ENCODE measurements at places on chromosomes 3 and 15.

DNA sequence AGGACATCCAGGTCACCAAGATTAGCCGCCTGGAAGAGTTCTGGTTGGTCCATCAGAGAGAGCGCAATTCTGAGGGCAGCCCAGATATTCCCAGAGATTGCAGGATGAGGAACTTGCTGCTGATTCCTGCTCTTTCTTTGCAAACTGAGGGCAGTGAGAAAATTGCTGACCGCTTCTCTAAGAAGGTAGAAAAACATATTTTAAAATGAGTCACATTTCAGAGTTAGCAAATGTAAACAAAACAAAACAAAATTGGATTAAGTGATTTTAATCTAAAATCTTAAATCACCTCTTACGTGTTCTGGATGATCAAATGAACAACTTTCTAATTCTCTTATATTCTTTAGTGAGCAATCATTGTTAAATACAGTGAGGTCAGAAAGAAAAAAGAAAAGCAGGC is 149.0 kb downstream of the USP13 start:
- no peak for DNase-seq

- DNase-seq, result no peak
Observed at GRCh38 chr3:22013641-22014040, 262.6 kb upstream of the ZNF385D start.

DNA sequence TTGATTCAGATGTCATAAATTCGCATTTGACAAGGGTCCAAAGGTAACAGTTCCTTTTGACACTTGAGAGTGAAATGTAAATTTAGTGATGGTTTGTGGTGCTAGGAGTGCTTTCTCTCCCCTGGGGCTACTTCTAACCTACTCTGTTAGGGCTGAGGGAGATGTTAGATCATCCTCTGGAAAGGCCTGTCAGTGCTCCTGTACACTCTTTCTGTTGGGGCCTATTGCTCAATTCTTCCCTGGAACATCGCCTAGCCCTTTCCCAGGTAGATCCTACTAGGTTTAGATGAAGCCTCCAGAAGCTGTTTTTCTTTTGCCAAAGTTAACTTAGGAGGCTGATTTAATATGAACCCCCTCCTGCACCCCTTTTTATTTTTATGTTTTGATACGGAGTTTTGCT is 1.4 kb downstream of the PCCB start:
- no peak for DNase-seq

DNA sequence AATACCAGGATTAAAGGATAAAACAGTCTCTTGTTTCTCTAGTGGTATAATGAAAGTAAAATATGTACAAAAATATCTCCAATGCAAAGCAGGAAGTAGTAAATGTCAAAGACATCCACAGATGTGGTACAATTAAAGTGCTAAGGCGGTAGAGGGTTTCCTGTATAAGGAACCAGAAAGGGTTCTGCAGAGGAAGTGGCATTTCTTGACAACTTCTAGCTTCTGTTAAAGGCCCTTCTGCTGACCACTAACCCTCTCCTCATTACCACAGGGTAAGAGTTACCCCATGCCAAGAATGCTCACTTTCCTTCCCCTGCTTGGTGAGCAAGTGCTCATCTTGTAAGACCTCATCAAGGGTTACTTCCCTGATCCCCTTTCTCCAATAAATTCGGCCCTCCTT is 883.6 kb upstream of the NR2F2 start:
- DNase-seq, result no peak

GRCh38 chr3:72145506-72146380 is 360.8 kb upstream of the PROK2 start:
- peak; percentile 86 for DNase-seq

DNA sequence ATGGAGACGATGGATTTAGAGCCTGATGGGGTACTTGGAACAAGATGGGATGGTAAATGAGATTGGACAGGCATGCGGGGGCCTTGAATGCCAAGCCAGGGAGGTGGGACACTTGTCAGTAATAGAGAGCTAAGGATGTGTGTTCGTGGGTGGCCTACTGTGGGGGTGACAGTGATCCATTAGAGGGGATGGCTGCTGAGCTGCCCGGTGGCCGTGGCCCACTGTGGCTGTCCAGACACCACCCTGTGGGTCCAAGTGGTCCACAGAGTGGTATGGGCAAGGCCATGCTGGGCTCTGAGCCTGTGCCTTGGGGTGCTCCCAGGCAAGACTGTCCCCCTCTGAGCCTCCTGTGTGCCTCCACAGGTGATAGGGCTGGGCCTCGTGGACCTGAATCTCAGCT is 17.5 kb downstream of the CAND2 start:
- no peak for DNase-seq

GRCh38 chr3:171336406-171336805 is 123.8 kb downstream of the TNIK start:
- DNase-seq, result no peak

- DNase-seq, result no peak
Observed at GRCh38 chr15:89494031-89494430, 2.4 kb downstream of the RHCG start.

DNA sequence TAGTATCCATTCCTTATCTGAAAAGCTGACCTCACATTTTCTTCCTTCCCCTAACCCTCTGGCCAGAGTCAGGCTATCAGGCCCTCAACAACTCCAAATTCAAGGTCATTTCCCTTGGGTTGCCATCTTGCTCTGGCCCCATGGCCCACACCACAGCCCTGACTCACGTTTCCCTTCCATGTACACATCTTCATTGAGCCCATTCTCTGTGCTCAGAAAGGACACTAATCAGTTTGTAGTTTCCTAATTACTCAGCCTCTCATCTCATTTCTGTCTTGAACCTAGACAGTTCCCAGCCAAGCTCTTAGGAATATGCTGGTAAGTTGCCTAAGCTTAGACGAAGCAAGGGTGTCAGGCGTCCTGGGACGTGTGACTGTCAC is 14.9 kb downstream of the TGM5 start:
- no peak for DNase-seq

DNA sequence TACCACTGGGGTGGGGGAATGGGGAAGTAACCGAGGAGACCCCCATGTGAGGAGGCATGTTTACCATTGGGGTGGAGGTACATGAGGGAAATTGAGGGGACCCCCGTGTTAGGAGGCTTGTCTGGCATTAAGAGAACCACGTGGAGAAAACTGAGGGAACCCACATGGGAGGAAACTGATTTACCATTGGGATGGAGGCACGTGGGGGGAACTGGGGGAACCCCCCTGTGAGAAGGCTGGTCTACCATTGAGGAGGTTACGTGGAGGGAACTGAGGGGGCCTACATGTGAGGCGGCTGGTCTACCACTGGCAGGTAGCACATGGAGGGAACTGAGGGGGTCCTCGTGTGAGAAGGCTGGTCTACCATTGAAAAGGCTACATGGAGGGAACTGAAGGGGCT is 159.4 kb downstream of the FBLN2 start:
- no peak for DNase-seq

DNA sequence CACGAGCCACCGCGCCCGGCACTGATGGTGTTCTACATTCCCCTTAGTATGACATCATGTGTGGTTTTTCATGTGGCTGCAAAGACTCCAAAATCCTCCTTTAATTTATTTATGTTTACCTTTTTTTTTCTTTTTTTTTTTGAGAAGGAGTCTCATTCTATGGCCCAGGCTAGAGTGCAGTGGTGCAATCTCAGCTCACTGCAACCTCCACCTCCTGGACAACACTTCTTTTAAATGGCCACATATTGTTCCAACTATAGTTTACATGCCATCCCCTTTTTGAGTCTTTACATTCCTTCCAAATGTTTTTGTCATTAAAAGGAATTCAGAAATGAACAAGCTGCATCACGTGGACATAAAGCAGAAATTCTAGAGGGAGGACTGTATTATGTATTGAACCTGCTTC is 10.3 kb upstream of the CDV3 start:
- peak; percentile 72 for DNase-seq

- no peak for DNase-seq
Observed at GRCh38 chr3:172859041-172859440, 108.5 kb downstream of the ECT2 start.

DNA sequence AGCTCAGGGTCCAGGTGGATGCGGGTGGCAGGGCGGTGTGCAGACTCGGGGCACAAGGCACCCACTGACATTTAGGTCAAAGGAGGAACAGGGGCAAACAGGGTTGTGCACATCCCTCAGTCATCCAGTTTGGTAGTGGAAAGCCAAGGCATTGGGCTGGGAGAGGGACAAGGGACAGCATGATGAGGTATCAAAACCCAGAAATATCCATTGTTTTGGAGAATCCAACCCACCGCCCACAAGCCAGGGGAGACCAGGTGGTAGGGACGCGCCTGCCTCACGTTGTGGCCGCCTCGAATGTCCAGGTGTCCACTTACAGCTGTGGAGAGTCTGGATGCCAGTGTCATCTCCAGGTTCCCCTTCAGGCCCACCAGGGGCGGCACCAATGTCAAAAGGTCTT is 33.3 kb downstream of the SLC41A3 start:
- DNase-seq, result no peak

- DNase-seq, result no peak
Observed at GRCh38 chr3:11592445-11593298, 51.0 kb downstream of the VGLL4 start.

- no peak for DNase-seq
Observed at GRCh38 chr15:45664451-45664850, 29.6 kb downstream of the SQOR start.

GRCh38 chr3:146817704-146818103 is 212.6 kb upstream of the PLSCR5 start:
- DNase-seq, result peak; percentile 61

GRCh38 chr3:37812499-37812896 is 49.2 kb upstream of the CTDSPL start:
- DNase-seq, result no peak

GRCh38 chr15:51094606-51095569 is at the start of gene TNFAIP8L3:
Gene TNFAIP8L3 (minus strand): TSS chr15:51094906. CDS start chr15:51094595, 311 bp downstream.
- no peak for DNase-seq

- DNase-seq, result no peak
Observed at GRCh38 chr3:132265488-132265887, 51.7 kb upstream of the ACP3 start.

DNA sequence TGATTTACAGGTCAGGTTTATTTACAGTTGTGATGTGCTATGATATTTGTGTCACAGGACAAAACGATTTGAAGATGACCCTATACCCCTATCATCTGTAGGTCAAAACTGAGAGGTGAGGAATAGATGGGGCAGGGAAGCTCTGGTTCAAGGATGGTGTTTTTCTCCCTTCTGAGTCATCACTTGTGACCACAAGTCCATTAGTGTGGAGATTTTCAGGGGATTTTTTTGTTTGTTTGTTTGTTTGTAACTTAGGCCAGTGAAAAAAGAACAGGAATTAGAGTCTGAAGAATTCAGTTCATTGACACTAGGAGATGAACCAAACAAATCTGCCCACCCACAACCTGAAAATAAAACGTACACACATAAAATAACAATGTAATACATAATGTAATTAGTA is 62.7 kb upstream of the FAM98B start:
- no peak for DNase-seq

DNA sequence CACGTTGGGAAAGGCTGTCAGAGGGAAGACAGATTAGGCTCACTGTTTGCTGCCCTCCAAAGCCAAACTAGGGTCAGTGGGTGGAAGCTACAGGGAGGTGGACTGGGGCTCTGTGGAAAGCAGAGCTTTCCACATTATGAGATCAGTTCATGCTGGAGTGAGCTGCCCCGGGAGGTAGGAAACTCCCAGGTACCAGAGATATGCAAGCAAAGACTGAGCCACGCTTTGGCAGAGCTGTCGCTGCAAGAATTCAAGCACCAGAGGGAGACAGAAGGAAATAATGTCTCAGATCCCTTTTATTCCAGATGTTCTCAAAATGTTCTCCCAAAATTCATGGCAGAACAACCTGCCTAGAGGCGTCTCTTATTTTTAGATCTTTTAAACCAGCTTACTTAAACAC is 286.6 kb downstream of the WDR72 start:
- DNase-seq, result no peak

DNA sequence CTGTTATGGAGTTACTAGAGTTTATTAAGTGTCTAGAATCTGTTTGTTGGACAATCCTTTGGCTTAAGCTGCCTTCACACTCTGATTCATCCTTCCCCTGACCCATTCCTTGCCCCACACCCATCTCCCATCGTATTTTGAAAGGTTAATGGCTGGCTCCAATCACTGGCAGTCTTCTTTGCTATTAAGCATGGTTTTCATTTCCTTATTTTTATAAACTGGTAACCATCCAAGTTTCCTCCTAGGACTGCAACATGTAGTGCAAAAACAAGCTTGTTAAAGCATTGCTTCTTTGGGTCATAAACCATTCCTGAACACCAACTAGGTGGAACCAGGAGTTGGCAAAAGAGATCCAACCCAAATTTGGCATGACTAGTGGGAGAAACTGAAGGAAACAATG is 148.4 kb downstream of the DTWD1 start:
- DNase-seq, result no peak

- no peak for DNase-seq
Observed at GRCh38 chr3:132499071-132499470, 81.8 kb downstream of the DNAJC13 start.

GRCh38 chr3:127709320-127710060 is 36.7 kb downstream of the ABTB1 start:
- DNase-seq, result no peak

DNA sequence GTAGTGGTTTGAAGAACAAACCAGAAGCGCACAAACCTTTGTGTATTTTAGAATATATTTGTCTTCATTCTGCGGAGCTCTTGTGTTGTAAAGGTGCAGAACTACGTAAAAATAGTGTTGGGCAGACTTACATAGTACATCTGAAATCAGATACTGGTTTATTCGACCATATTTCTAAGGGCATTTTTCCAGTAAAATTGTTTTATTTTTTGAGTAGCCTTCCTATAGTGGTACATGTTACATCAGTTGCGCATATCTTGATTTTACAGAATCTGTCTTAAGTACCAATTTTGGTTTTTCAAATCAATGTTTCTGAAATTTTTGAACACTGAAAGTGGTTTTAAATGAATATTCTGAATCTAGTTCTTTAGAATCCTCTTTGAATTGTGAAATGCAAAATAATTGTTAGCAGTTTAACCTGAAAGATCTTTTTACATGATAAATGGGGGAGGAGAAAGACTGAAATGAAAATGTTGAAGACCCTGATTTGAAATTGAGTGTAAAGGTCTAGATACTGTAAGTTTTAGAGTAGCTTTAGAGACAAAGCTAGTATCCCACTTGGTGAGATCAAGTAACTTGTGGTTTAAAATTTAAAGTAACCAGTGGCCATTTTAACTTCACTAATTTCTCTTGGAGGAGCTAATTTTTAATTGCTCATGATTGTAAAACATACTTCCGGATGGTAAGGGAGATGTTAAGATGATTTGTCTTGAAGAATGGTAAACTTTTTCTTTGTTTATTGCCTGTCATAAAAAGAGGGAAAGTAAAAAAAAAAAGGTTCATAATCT is 15.5 kb upstream of the CHD2 start:
- no peak for DNase-seq

GRCh38 chr15:58958811-58959210 is 25.3 kb upstream of the SLTM start:
- no peak for DNase-seq

- no peak for DNase-seq
Observed at GRCh38 chr15:25403771-25404170, 35.1 kb downstream of the UBE3A start.

- no peak for DNase-seq
Observed at GRCh38 chr3:63795438-63795837, 23.7 kb upstream of the C3orf49 start.

- DNase-seq, result no peak
Observed at GRCh38 chr15:69496001-69496400, 43.4 kb downstream of the RPLP1 start.

GRCh38 chr3:154223519-154223918 is 100.8 kb downstream of the DHX36 start:
- DNase-seq, result peak; percentile 18

All from fibroblast of skin of left quadriceps (primary cell).